ENCODE measurements at places on chromosomes 2 and 18. TPM values are rescaled to one million over a fixed set of nuclear protein-coding genes. Genes with fewer than 3 reads are reported as not detected.

Gene ADRA2B
- total RNA-seq: 3.4 TPM

Gene PTPRM
- total RNA-seq: 16.4 TPM

Gene FAM228A
- not detected for total RNA-seq

Gene RAB6D
- total RNA-seq: not detected

Gene RNF125
- 2.9 TPM for total RNA-seq

Gene FOXI3
- total RNA-seq: not detected

Gene KCNG2
- total RNA-seq: not detected

Gene CFAP53
- total RNA-seq: 0.17 TPM

Gene UGT1A1
- 97.5 TPM for total RNA-seq

Gene UBXN4
- 59.5 TPM for total RNA-seq

Gene MRPS9
- total RNA-seq: 19.3 TPM

Gene IL18RAP
- total RNA-seq: 0.83 TPM

Gene DES
- 3.2 TPM for total RNA-seq

Gene PLCD4
- total RNA-seq: 0.31 TPM

Gene GPR75
- 1.5 TPM for total RNA-seq

Gene DDX1
- 29.7 TPM for total RNA-seq

Data from right lobe of liver (tissue), 6 donors.